ENCODE measurements at places on chromosomes 6 and 20.

- DNase-seq, result no peak
Observed at GRCh38 chr20:1533059-1533458, 24.4 kb downstream of the SIRPD start.

DNA sequence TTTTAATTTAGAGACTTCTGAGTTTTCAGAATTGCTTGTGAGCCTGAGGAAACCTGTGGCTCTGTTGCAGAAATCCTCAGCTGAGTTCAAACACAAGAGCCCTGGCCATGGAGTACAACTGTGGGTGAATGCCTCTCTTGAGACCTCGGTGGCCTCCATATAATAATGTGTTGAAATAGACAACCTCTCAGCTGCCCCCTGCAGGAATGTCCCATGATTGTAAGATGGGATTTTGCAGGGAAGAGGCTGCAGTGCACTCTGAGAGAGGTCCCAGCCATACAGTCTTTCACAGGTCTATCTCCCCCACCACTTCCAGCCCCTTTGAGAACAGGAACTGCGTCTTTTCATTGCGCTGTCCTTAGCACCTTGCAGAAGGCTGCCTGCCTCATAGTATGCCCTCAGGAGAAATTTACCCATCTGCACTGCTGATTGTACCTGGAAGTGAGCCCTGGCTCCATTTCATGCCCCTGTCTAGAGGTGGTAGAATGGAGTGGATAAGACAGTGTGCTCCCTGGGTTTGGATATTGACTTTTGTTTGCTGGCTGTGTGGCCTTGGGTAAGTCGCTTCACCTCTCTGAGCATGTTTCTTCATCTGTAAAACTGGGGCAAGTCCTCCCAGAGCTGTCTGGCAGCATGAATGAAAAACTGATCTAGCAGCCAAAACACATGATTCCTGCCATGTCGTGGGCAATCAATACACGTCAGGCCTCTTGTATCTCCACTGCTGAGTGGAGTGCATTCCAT, 16.8 kb upstream of the CDH22 start:
- no peak for DNase-seq

GRCh38 chr6:108875161-108875555, 26.9 kb downstream of the ARMC2 start:
- DNase-seq, result no peak

GRCh38 chr6:129614464-129614863, 95.5 kb downstream of the ARHGAP18 start:
- DNase-seq, result no peak

DNA sequence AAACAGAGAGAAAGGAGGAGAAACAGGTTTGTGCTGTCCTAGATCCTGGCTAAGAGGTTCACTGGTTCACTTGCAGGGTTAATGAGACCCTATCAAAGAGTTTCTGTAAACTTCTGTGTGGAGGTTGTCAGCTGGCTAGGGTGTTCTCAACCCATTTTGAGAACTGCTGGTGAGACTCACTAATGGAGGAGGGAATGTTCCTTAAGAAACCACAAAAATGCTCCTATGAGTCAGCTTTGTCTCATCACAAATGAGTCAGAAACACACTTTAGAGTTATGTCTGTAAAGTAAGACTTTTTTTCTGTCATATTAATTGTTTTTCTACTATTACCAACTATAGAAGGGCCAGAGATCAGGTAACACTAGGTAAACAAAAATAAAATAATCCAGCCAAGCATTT, 884.4 kb downstream of the PHF3 start:
- no peak for DNase-seq

- DNase-seq, result no peak
Observed at GRCh38 chr6:161590961-161591627, 317.2 kb upstream of the AGPAT4 start.

Data from stimulated activated CD4-positive, alpha-beta T cell treated with anti-CD3 and anti-CD28 coated beads, TNF-alpha, amount 100 ng/mL, for 48 hours (primary cell).